Activated T-helper 2 cell treated with anti-CD3 and anti-CD28 coated beads, Interferon-gamma antibody, Interleukin-2, Interleukin-4, amounts not matched to agents 10 μg/mL and 5 μg/mL and 100 μg/mL, durations not matched to agents 14 hours and 24 hours and 36 hours (primary cell): ENCODE measurements at places on chromosomes 12 and 14.
A peak's percentile ranks its signal among the peaks of the same experiment; 100 is the strongest.

- H3K27me3 ChIP-seq, result no peaks in the 10 kb centered on the region
- no peaks in the 10 kb centered on the region for H3K4me1 ChIP-seq
- no peak overlapping the region for H3K27ac ChIP-seq
- no peaks in the 10 kb centered on the region for H3K36me3 ChIP-seq
- no peak overlapping the region for H3K4me3 ChIP-seq
- no peak for DNase-seq
These were observed 199.8 kb downstream of the RBM19 start for GRCh38 chr12:113766131-113766878.

DNA sequence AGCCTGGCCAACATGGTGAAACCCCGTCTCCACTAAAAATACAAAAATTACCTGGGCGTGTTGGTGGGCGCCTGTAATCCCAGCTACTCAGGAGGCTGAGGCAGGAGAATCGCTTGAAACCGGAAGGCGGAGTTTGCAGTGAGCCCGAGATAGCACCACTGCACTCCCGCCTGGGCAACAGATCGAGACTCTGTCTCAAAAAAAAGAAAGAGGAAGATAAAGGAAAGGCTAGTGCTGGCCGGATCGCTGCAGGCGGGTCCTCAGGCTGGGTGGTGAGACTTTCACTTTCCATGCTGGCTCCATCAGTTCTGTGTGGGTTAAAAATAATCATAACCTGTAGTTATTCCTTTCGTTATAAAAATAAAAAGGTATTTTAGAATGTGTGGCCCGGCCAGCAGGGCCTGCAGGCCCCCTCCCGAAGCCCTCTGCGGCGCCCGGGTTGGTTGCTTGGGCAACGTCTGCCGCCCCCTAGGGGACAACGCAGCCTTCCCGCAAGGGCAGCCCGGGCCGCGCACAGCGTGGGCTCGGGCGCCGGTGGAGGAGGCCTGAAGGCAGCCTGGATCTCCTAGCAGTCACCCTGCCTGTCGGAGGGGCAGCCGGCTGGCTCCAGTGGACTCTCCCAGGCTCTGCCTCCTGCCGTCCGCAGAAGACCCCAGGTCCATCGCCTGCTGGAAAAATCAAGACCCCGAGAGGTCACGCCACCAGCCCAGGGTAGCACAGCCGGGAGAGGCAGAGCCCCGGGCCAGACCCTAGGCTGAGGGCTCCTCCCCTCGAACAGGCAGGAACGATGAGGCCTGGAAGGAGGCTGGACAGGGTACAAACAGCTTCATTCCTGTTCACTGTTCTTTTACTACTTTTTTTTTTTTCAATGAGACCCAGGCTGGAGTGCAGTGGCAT, 5.0 kb upstream of the SLC25A47 start:
- DNase-seq, result peak; percentile 48
- H3K27me3 ChIP-seq, result no peaks in the 10 kb centered on the region
- H3K4me3 ChIP-seq, result peak overlapping the region; percentile 39

DNA sequence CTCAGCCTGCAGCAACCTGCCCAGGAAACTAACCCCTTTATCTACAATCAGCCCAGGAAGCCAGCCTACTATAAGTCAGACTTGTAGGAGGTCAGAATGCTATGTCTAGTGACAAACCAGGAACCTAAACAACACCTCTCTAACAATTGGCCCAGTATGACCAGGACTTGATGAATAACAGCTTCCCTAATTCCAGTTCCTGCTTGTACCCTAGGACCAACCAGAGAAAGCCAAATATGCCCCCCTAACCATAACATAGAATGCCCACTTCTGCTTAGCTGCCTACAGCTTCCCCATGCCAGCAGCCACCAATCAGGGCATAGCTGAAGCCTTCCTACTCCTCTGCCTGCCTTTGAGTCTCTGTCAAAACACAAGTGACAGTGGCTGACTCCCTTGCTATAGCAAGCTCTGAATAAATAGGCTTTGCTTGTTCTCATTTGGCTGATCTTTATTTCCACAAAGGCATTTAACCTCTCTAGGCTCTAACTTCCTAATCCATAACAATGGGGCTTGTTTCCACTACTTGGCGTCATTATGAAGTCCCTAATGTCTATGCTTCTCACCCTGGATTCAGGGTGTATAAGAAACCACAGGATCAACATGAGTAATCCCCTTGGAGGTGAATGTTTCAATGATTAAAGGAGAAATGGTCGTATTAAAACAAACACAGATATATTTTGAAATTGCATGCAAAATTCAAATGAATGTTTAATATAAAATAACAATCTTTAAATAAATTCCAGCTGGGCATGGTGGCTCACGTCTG, 220.2 kb downstream of the ANO6 start:
- peaks cover 2% of the 10 kb centered on the region for H3K36me3 ChIP-seq
- H3K27ac ChIP-seq, result no peak overlapping the region
- H3K27me3 ChIP-seq, result no peaks in the 10 kb centered on the region

- H3K27ac ChIP-seq, result no peak overlapping the region
- H3K27me3 ChIP-seq, result no peaks in the 10 kb centered on the region
- H3K4me3 ChIP-seq, result no peak overlapping the region
- no peaks in the 10 kb centered on the region for H3K36me3 ChIP-seq
- H3K4me1 ChIP-seq, result peaks cover 17% of the 10 kb centered on the region
These were observed 396.5 kb downstream of the RAD51B start for GRCh38 chr14:68216079-68216478.

GRCh38 chr12:54352891-54353874, 11.1 kb downstream of the GPR84 start:
- peaks cover 24% of the 10 kb centered on the region for H3K4me1 ChIP-seq
- peaks cover 34% of the 10 kb centered on the region for H3K36me3 ChIP-seq
- no peaks in the 10 kb centered on the region for H3K27me3 ChIP-seq
- H3K4me3 ChIP-seq, result no peak overlapping the region
- peak overlapping the region; percentile 21 for H3K27ac ChIP-seq
- DNase-seq, result no peak

- H3K4me3 ChIP-seq, result no peak overlapping the region
- no peak overlapping the region for H3K27ac ChIP-seq
- H3K4me1 ChIP-seq, result no peaks in the 10 kb centered on the region
- no peak for DNase-seq
- H3K36me3 ChIP-seq, result no peaks in the 10 kb centered on the region
These were observed 92.2 kb downstream of the PIWIL1 start for GRCh38 chr12:130429656-130430505.
